GM04503 (cell line): ENCODE measurements at places on chromosomes 3 and 15.

GRCh38 chr3:112476346-112476745, 22.9 kb downstream of the BTLA start:
- no peak for DNase-seq

GRCh38 chr15:91223863-91224262, 123.8 kb downstream of the SV2B start:
- DNase-seq = no peak

DNA sequence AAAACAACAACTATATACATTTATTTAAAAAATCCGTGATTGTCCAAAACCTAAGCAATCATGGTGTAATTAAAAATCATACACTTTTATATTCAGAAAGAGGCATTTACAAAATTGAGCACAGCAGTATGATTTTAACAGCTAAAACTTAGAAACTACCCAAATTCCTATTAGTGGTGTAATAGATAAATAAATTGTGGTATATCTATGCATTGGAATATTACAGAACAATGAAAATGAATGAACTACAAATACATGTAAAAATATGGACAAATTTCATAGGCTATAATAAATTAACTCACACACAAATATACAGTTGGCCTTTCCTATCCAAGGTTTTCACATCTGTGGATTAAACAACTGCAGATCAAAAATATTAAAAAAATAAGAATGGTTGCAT, 700.5 kb upstream of the ARPP21 start:
- DNase-seq = no peak

GRCh38 chr15:89662893-89663626, 7.8 kb upstream of the KIF7 start:
- DNase-seq = peak; percentile 93

GRCh38 chr3:44437800-44438199, 39.7 kb downstream of the ZNF445 start:
- DNase-seq = no peak

DNA sequence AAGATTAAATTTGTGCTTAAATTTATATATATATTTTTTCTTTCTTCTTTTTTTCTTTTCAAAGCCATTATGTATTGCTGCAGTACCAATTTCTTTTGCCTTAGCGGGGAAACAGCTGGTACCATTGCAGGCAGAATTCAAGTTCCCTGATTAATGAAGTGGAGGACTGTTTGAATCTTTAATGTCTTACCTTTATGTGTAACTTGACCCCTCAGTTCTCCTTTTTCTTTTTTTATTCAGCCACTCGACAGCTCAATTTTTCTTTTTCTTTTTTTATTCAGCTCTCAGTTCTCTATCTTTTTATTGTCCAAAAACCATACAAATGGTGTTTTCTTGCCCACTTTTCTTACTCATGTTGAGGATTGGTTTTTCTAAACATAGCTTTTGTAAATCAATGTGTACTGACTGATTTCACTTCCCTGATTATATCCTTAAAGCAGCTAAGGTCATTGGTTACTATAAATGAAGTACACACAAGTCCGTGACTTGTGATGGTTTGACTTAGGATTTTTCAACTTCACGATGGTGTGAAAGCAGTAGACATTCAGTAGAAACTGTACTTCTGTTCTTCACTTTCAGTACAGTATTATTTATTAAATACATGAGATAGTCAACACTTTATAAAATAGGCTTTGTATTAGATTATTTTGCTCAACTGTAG, 22.8 kb downstream of the ATP2C1 start:
- DNase-seq = no peak
